ENCODE measurements at places on chromosomes 5 and 9.

DNA sequence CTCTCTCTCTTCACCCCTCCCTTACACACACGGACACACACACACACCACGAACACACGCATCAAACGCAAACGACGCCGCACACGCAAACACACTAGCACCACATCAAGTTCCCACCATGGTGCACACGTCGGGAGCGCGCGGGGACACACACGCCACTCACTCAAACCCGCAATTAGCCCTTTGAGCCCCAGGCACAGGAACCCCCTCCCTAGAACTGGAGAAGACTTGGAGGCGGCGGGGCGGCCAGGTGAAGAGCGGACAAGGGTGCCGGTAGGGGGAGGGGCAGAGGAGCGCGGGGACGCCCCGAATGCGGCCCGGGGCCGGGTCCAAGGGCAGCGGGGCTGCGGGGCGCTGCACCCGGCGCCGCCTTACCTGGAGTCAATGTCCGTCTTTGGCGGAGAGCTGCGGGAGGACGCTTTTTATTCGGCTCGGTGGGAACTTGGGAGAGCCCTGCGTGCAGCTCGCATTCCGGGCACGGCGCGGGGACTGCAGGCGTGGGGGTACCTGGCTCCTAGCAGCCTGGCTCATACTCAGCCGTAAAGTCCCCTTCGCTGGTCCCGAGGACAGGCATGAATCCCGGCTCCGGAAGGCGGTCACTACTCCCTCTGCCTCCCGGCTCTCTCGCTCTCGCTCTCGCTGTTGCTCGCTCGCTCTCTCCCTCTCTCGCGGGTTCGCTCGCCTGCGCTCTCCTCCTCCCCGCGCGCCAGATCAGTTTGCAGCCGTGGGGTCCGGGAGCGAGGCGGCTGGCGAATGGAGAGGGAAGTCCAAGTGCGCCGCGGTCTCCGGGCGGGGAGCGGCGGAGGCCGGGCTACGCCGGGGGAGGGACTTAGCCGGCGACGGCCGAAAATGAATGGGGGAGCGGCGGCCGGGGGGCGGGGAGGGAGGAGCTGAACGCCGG lies at the start of gene BRINP1:
TSS of gene BRINP1 (minus strand) at position 755 of the 901 bp plus-strand sequence. CDS start 56,080 bp downstream, outside the sequence.
- no peak for DNase-seq

DNA sequence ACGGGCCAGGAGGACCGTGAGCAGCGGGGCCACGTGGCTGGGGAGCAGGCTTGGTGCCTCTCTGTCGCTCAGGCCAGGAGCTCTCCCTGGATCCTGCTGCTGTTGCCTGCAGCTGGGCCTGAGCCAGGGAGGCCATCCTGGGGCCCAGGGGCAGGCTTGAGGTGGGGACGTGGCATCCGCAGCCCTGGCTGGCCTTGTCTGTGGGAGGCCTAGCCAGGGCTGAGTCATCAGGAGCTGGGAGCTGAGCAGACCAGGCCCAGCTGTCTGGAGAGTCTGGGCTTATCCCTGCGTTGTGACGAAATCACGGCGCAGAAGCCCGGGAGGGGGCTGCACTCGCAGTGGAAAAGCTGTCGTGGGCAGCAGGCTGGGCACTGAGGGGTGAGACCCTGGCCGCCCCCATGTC lies 138.8 kb upstream of the COL5A1 start:
- peak; percentile 91 for DNase-seq

GRCh38 chr9:119500072-119500771 lies 131.0 kb upstream of the BRINP1 start:
- no peak for DNase-seq

DNA sequence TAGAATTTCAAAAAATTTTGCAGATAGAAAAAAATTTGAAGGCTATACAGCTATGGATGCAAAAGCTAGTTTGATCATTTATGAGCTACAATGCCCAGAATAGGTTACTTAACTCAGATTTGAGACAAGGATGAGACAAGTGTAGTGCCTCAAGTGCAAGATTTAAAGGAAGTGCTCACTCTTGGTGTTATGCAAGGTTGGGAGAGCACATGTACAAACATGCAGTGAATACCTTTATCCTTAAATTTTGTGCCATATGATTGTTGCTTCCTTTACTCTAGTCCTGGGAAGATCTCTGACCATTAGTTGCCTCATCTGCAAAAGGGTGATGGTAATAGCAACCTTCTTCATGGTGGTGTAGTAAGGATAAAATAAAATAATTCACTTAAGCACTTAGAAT lies 31.7 kb upstream of the PPP2R2B start:
- DNase-seq, result no peak

- DNase-seq, result no peak
Measured at GRCh38 chr5:1658665-1659064, 134.9 kb upstream of the LPCAT1 start.

DNA sequence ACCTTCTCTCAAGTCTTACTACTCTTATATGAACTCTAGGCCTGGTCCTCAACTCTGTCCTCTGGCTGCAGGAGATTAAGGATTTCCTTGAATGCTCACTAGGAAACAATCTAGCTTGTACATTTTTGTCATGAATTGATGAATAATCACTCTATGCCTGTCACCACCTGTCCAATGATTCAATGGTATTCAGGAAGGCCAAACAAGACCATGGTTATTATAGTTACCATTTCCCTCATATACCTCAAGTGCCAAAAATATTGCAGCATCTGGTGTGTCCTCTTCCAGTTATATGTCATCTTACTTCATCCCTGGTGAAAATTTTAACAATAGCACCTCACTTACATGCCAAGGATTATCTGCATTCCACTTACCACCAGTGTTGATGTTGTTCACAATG lies 179.0 kb upstream of the MOCS2 start:
- DNase-seq, result no peak

DNA sequence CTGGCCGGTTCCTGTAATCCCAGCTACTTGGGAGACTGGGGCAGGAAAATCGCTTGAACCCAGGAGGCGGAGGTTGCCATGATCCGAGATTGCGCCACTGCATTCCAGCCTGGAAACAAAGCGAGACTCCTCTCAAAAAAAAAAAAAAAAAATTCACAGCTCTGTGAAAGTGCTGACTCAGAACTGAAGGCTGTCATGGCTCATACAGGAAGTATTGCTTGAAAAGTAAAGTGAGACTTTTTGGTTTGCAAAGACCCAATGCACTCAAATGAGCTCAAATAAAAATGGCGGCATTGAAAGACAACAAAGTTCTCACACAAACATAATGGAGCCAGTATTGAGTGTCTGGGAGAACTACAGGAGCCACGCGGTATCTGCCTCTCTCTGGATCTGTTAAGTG lies 202.1 kb downstream of the FBXL7 start:
- no peak for DNase-seq

GRCh38 chr9:84276741-84277140 lies 63.8 kb downstream of the SLC28A3 start:
- DNase-seq, result no peak

DNA sequence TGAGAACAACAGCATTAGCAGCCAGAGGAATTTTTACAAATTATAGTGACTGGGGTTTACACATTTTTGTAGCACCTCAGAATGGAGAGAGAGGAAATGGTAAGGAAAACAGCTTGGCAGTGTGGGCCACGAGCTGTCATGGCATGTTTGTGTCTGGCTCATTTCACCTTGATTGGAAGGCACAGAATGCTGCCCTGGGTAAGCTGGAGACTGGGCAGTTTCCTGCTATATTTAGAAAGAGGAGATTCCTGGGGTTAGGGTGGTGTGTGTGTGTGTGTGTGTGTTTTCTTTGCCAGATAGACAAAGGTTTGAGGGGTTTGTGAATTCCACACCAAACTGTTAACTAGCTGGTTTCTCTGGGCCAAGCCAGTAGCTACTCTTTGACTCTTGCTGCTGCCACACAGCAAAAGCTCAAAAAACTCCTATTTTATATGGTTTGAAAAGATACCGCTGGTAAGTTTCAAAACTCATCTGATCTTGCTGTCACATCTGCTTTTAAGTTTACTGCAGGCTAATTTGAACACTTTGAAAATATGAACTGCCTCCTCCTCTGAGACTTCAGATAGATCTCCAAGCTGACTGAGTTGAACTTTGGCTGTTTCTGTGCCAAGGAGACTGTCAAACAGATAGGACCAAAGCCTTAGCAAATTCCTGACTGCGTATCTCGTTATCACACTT lies 9.1 kb downstream of the ARHGAP26 start:
- DNase-seq, result no peak

GRCh38 chr9:120931231-120932085 lies 4.9 kb upstream of the TRAF1 start:
- no peak for DNase-seq

DNA sequence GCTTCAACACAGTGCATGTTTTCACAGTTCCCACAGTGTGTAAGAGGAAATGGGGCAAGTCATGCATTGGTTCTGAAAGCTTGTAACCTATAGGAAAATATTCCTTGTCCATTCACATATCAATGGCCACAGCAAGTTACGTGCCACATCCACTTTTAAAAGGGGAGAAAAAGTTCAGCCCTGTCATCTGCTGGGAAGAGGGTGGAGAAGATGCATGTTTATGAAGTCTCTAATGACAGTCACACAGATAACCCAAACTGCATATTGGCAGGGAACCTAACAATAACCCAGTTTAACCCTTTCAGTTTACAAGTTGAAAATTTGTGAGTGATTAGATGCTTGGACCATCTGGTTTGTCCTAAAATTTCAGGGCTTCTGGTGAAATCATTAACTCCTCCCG lies 159.3 kb downstream of the MTRR start:
- no peak for DNase-seq

DNA sequence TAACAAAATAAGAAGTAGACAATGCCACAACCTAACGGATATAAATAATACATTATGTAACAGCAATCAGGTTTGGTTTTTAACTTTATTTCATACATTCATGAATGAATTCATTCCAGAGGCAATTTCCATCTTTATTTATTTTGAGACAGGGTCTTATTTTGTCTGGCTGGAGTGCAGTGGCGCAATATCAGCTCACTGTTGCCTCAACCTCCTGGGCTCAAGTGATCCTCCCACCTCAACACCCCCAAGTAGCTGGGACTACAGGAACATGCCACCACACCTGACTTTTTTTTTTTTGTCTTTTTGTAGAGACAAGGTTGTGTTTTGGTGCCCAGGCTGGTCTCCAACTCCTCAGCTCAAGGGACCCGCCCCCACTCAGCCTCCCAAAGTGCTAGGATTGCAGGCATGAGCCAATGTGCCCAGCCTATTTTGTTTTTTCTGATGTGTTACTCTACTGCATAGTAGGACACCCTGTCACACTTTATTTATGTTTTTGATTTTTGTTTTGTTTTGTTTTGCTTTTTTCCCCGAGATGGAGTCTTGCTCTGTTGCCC lies 26.3 kb upstream of the C5orf24 start:
- DNase-seq, result no peak

Data from amniotic stem cell (primary cell).